Iris pigment epithelial cell (primary cell): ENCODE measurements at places on chromosomes 1 and 21.

DNA sequence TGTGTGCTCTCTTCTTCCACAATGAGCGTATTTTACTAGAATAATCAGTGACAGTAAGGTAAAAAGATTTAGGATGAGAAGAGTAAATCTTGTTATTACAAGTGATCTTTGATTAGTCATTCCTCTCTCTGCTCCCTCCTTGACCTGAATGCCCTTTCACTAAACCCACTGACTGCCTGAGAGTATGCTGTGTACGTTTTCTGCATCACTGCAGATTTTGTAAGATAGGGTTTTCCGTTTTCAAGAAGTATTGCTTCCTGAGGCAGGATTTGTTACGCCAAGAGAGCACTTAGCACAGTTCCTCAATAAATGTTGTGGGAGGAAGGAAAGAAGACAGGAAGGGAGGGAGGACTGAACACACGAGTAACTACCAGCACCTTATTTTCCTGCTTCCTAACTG, 7.7 kb upstream of the LAMB3 start:
- peak; percentile 79 for DNase-seq

DNA sequence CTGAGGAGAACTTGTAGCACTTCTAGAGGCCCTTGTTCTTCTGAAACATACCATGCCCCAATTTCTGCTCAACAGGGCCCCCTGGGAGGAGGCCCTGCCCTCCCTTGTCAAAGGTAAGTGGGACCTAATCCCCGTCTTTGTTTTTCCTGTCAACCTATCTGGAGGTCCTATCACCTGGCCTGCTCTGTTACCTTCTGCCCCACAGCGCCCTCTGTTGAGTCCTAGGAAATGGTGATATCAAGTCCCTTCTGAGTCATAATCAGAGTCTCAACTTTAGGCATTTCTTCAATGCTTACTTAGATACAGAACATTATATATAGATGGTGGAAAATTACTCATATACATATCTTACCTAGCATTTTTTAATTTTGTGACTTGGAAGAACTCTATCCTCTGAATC, 28.2 kb upstream of the FCRL4 start:
- no peak for DNase-seq

- DNase-seq: no peak
These were observed 106.4 kb upstream of the PPP2R5A start for GRCh38 chr1:212178851-212179250.

DNA sequence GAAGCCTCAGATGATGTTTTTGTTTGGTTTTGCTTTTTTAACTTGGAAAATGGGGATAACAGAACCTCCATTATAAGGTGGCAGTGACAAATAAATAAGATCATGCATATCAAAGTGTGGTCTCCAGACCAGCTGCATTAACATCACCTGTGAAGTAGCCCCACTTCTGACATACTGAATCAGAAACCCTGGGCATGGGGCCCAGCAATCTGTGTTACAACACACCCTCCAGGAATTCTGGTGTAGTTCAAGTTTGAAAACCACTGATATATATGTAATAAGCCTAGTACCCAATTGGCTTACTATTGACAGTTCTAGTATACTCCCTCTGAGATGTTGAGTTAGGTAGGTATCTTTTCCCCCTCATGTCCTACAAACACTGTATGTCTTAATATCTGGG, 24.1 kb upstream of the RNF19B start:
- DNase-seq: peak; percentile 94

DNA sequence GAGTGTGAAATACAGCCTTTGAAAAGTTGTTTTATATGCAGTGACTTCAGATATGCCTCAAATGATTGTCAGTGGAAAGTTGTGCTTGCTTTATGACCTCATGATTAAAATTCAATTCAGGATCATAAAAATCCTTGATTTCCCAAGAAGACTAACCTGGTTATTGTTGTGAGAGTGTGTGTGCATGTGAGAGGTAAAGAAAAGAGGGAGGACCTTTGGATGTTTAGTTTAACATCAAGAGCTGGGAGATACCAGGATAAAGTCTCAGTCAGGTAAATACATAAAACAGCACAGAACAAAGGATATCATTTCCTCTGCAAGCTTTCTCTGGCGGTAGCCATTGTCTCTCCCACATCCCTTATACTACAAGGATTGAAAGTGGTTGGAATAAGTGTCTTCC, 14.4 kb downstream of the BTBD8 start:
- no peak for DNase-seq

- no peak for DNase-seq
These were observed 355.7 kb upstream of the POU3F1 start for GRCh38 chr1:38402230-38402815.

GRCh38 chr1:201295346-201295745, 12.0 kb downstream of the PKP1 start:
- no peak for DNase-seq
